CD4-positive, alpha-beta T cell treated with Interleukin-15 for 4 hours (primary cell): ENCODE measurements at places on chromosomes 5 and 9.

DNA sequence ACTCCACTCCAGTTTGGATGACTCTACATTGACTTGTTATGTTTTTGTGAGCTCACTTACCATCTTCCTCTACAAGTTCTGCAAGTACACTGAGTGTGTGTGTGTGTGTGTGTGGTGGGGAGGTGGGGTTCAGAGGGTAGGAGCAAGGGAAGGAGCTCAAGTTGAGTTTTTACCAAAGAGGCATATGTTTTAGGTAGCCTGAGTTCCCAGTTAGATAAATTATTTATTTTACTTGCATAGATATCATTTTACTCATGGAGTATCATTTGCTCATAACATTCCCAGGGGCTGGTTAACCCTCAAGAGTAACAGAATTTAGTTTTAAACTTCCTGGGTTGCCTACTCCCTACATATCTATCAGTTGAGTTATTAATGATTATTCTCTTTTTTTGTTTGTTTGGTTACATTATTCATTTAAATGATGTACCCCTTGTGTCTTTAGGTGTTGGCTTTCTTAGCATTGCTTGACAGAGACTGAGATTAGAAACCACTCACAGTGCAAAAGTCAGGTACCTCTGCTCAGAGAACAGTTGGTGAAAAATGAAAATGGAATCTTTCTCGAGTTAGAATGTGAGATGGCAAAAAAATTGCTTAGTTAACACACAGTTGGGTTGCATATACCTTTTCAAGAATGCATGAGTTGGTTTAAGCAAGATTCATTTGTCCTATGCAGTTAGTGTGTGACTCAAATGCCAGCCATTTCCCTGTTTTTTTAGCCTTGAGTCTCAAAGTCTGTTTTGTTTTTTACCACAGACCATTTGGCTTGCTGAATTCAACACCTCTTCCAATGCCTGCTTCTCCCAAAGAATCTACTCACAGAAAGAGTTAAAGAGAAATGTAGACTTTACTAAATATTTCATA lies 29.2 kb downstream of the TNFSF8 start:
- DNase-seq: no peak

GRCh38 chr5:129739773-129740172 lies 8.1 kb upstream of the MINAR2 start:
- DNase-seq: no peak

DNA sequence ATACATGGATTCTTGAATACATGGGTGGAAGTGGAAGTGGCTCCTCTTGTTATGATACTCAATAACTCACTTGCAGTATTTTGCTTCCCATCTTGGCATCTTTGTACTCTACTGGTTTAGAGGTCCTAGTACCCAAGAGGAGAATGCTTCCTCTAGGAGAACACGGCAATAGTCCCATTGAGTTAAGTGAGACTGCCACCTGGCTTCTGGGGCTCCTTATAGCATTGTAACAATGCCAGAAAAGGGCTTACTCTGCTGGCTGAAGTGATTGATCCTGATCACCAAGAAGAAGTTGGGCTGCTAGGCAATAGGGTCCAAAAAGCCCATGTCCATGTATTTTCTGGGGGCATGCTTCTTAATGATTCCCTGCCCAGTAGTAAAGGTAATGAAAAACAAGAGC lies 627.6 kb upstream of the SGCD start:
- no peak for DNase-seq

- DNase-seq: no peak
Observed at GRCh38 chr5:135997673-135998335, 31.0 kb upstream of the TGFBI start.

GRCh38 chr9:121887553-121888437 lies 205.3 kb downstream of the TTLL11 start:
- no peak for DNase-seq

DNA sequence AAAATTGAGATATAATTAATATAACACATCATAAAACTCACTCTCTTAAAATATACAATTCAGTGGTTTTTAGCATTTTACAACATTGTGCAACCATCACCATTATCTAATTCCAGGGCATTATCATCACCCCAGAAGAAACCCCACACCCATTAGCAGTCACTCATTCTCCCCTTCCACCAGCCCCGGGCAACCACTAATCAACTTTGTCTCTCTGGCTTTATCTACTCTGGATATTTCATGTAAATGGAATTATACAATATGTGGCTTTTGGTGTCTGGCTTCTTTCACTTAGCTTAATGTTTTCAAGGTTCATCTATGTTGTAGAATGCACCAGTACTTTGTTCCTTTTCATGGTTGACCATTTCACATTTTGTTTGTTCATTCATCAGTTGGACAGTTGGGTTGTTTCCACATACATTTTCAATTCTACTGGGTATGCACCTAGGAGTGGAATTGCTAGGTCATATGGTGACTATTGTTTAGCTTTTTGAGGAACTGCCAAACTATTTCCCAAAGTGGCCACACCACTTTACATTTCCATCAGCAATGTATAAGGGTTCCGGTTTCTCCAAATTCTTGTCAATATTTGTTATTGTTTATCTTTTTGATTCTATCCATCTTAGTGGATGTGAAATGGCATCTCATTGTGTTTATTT lies 62.4 kb downstream of the MARCHF3 start:
- DNase-seq: no peak

DNA sequence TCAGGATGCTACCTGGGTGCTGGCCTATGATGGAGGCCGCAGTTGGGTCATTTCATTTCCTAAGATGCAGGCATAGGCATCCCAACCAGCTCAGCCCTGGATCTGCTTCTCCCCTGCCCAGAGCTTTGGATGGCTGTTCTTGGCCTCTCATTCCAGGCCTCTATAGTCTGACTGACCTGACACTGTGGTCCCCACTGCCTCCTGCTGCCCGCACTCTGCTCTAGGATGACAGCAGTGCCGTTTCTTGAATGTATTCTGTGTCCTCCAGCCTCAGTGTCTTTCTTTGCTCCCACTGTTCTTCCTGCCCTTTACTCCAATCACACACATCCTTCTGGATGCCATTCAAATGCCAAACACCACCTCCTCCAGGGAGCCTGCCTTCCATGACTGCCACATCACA lies 235.7 kb downstream of the HSPA4 start:
- peak; percentile 19 for DNase-seq

- no peak for DNase-seq
Observed at GRCh38 chr9:100428871-100429654, 2.1 kb downstream of the MSANTD3 start.

GRCh38 chr5:21238786-21239185 lies 1250.8 kb upstream of the CDH18 start:
- no peak for DNase-seq

DNA sequence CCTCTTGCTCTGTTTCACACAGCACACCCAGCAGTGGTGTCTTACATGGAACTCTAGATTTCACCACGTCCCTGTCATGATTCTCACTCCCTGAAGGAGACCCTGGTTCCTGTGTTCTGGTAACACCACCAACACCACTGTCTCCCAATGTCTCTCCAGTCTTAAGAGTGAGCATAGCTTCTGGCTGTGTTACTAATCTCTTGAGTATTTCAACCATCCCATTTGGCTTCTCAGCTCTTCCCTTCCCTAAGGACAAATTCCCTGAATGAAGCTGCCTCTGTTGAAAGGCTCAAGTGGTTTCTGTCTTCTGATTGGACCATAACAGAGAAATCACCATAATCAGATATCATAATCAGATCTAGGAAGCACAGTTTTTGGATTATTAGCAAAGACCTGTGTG lies 311.8 kb downstream of the DNAH5 start:
- no peak for DNase-seq

GRCh38 chr5:91407204-91407603 lies 24.1 kb upstream of the ARRDC3 start:
- DNase-seq: no peak

GRCh38 chr5:64883912-64884311 lies 115.2 kb downstream of the CWC27 start:
- no peak for DNase-seq

DNA sequence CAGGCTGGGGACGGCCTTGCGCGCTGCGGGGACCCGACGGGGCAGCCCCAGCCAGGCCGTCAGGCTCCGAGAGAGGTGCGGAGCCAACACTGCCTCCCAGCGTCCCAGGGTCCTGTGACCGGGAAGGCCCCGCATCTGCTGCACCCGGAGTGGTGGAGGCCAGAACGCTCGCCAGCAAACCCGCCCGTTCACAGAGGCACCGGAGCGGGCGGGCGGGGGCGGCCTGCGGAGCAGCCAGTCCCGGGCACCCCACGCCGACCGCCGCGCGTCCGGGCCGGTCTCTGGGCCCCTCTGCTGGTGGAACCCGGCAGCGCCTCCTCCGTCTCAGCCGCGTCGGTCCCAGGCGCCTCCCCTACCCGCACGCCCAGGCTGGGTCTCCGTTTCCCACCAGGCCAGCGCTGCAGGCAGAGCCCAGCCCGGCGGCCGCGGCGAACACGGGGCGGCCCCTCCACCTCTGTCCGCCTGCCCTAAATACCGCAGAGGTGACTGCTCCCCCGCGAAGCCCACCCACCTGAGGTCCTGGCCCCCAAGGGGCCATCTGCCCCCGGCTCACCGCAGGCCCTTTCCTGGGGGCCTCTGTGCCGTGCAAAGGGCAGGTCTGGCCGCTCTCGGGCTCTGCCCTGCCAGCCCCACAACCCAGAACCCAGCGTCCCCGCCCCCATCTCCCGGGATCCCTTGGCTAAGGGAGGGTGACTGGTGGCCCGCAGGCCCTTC lies 15.9 kb downstream of the EXD3 start:
- DNase-seq: peak; percentile 52

DNA sequence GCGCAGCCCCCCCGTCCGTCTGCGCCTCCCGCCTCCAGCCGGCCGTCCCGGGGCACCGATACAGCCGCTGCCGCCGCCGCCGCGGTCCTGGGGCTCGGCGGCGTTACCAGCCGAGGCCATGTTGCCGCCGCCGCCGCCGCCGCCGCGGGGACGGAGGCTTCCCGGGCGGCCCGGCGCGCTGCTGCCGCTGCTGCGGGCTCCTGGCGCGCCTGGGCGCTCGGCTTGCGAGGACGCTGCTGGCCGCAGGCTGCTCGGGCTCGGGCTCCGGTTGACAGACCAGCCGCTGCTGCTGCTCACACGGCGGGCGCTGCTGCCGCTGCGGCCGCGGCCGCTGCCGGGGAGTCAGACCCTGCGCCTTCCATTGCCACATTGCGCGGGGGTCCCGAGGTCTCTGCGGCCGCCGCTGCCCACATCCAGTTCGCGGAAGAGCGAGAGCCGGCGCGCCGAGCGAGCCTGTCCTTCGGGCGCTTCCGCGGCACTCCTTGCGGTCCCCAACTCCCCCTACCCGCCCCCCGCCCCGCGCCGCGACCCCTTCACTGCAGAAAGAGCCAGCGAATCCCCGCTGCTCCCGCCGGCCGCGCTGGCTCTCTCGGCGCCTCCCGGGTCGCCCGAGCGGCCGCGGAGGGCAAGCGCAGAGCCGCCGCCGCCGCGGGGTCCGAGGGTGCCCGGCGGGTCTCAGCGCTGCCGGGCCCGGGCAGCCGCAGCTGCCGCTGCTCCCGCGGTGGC lies 8.4 kb downstream of the PTCH1 start:
- no peak for DNase-seq

DNA sequence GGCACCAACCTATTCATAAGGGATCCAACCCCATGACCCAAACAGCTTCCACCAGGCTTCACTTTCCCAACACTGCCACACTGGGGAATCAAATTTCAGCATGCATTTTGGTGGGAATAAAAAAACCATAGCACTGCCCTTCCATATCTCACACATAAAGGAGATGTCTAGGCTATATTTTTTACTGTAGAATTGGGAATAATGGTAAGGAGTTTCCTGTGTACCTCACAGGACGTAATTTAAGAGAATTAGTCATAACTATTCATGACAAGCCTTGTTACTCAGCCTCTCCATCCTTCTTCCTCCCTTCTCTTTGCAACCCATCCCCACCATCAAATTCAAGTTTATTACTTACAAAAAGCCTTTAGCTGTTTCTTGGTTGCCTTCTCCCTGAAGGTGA lies 352.1 kb downstream of the MLLT3 start:
- DNase-seq: no peak

- no peak for DNase-seq
Observed at GRCh38 chr5:72510610-72511181, 3.5 kb upstream of the ZNF366 start.

DNA sequence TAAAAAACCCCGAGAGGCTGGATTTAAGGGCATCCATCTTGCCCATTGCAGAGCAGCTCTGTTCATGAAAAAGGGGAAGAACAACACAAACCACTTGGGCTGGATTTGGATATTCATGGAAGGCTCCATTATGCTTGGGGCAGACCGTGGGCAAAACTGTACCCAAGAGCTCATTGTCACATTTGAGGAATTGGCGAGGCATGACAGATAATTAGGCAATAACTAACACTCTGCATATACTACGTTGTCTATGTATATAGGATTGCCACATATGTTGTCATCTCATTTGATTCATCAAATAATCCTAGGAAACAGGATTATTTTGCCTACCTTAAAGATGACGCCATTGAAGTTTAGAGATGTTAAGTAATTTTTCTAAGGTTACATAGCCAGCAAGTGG lies 255.4 kb downstream of the SMARCA2 start:
- DNase-seq: no peak

DNA sequence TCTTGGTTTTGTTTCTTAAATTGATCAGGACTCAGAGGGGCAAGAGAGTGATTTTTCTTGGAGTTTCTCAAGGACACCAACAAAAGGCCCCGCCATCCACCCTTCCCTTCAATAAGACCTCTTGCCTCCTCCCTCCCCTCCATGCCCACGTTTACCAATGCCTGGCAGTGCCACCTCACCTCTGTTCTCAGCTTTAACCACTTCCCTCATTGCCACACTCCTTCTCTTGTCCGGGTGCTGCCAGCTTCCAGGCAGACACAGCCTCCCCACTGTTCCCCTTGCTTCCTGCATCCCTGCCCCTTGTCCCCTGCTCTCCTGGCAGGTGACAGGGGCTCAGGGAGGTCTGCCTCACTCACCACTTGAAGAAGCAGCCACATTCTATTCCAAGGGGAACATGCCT lies 90.8 kb downstream of the LHX2 start:
- no peak for DNase-seq

- DNase-seq: no peak
Observed at GRCh38 chr9:6272229-6272598, 56.0 kb upstream of the TPD52L3 start.

- DNase-seq: no peak
Observed at GRCh38 chr5:43353668-43354067, 40.5 kb upstream of the HMGCS1 start.

DNA sequence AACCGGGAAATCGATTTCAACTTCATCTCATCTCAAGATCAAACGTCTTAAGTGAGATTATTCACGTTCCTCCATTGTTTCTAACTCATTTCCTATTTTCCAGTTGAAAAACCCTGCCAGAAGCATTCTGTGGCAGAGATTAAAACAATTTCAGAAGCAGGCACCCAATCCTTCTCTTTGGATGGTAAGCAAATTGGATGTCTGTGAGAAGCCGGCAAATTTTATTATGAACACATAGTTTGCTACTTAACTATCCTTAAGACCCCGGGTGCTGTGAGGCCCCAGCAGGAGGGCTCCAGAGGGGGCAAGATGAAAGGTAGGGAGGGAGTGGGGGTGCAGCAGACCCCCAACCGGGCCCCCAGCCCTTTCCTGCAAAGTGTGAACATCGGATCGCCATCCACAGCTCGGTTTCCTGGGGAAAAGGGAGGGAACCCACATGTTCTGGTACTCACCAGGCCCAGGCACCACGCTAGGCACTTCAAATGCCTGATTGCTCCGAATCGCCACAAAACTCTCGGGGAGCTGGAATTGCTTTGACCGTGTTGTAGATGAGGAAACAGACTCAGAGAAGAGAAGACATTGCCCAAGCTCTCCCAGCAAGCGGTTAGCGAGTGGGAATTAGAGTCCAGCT lies 167.1 kb upstream of the MVB12B start:
- DNase-seq: no peak

- peak; percentile 22 for DNase-seq
Observed at GRCh38 chr5:150398722-150399523, 13.8 kb downstream of the CD74 start.
